ENCODE measurements at places on chromosomes 2 and 18. TPM values are rescaled to one million over a fixed set of nuclear protein-coding genes. Genes with fewer than 3 reads are reported as not detected.

CHAC2 gene
- 3.9 TPM for total RNA-seq

ATP5F1A gene
- total RNA-seq, result 536 TPM

CNRIP1 gene
- total RNA-seq, result 42.7 TPM

IL1B gene
- total RNA-seq, result 0.32 TPM

LMAN2L gene
- total RNA-seq, result 12.3 TPM

SYT4 gene
- total RNA-seq, result not detected

SEPTIN10 gene
- 99.7 TPM for total RNA-seq

CIDEA gene
- 0.19 TPM for total RNA-seq

SFT2D3 gene
- 2.6 TPM for total RNA-seq

TTN gene
- total RNA-seq, result 0.49 TPM

NAT8 gene
- not detected for total RNA-seq

FAM228B gene
- total RNA-seq, result 5.7 TPM

CRYBA2 gene
- not detected for total RNA-seq

EFR3B gene
- 0.49 TPM for total RNA-seq

EVX2 gene
- total RNA-seq, result not detected

HAUS1 gene
- 31.4 TPM for total RNA-seq

GPR155 gene
- total RNA-seq, result 2.8 TPM
